ENCODE measurements at places on chromosomes 2 and 18.

GRCh38 chr2:157404363-157404762, 39.5 kb downstream of the CYTIP start:
- DNase-seq = no peak

DNA sequence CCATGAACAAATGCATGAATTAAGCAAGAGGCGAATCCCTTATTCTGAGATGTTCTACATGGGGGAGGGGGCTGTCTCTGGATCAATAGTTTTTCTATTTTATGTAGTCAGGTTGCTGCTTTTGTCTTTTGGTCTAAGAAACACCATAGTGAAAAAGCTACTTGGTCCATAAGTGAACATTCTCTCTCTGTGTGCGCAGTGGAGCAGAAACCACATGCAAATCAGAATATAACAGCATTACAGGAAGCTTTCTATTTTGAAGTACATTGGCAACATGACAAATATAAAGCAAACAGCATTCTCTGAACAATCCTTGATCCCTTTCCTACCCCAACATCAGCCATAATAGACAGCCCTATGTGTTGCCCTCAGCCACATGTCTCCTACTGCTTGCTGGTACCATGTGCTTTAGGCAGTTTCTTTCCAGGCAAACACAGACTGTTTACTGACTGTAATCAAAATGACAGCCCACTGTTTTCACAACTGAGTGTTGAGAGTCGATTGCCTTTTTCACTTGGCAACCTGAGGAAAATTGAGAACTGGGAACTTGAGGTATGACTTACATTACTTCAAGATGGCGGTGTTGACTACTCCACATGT, 10.6 kb downstream of the SCN3A start:
- no peak for DNase-seq

DNA sequence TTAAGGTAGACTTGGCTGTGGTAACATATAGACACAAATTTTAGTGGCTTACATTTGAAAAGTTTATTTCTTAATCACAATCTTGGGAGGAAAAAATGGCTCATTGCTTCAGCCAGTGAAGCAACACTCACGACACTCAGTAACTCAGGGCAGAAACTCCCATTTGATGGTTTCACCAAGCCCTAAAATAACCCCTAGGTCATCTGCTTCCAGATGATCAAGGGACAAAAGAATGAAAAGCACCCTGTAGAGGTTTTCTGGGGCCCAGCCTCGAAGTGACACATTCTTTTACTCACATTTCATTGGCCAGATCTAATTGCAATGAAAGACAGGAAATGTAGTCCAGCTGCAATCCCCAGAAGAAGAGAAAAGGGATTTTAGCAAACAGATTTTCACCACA, 275.9 kb downstream of the TMX3 start:
- DNase-seq = no peak

- DNase-seq = no peak
These were observed 219.1 kb downstream of the TRIB2 start for GRCh38 chr2:12935796-12936195.

DNA sequence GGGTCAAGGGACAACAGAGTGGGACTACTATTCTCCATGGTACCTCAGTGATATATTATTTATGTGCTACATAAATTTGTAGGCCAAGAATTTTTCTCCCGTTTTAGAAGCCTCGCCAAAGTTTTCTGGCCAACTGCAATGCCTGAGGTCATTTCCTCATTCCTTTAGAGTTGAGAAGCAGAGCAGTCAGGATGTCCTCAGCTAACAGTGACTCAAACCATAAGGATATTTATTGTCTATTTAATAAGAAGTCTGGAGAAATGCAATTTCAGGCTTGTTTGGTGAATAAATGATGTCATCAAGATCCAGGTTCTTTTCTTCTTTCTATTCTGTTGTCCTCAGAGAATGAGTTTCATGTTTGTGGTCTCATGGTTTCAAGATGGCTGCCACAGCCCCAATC, 91.0 kb downstream of the ADCYAP1 start:
- no peak for DNase-seq

GRCh38 chr2:128625421-128625820, 306.8 kb upstream of the HS6ST1 start:
- no peak for DNase-seq

- no peak for DNase-seq
These were observed 64.4 kb downstream of the COL5A2 start for GRCh38 chr2:189115126-189115525.

- no peak for DNase-seq
These were observed 6.0 kb downstream of the LHCGR start for GRCh38 chr2:48749291-48750127.

DNA sequence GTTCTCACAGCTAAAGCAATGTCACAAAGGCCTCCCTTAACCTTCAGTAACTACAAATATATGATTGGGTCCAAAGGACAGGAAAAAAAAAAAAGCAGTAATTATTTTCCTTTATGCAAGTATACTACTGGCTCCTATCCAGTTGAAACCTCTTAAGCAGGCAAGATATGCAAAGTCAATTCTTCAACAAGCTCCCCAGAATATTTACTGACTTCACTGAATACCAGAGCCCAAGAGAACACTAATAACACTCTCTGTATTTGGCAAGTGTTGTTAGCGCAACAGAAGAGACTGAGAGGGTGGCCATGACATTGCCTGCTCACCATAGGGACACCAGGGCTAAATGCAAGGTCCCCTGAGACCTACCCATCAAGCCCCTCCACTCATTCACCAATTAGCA, 74.5 kb downstream of the AP1S3 start:
- no peak for DNase-seq
